ENCODE measurements at places on chromosomes 16 and 17.

DNA sequence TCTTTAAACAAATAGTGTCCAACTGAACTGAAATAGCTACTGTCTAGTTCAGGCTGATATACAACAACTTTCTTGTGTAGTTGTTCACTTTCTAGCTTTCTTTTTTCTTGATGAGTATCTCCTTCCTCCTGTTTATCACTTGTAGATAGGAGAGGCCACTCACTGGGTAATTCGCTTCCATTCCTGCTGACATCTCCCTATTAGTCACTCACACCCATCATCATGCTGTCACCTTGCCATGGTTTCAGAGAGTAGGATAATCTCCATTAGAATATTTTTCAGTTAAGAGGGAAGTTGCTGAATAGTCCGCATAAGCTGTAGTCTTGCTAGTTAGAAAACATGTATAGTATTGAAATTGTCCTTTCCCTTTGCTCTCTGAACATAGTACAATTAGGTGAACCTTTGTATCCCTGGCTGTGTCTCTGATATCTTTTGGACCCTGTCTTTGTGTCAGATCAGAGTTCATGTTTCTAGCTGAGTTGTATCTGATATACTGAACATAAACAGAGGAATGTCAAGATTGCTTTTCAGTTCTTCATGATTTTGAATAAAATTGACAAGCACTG, 64.4 kb upstream of the RASL10B start:
- no peak for DNase-seq

DNA sequence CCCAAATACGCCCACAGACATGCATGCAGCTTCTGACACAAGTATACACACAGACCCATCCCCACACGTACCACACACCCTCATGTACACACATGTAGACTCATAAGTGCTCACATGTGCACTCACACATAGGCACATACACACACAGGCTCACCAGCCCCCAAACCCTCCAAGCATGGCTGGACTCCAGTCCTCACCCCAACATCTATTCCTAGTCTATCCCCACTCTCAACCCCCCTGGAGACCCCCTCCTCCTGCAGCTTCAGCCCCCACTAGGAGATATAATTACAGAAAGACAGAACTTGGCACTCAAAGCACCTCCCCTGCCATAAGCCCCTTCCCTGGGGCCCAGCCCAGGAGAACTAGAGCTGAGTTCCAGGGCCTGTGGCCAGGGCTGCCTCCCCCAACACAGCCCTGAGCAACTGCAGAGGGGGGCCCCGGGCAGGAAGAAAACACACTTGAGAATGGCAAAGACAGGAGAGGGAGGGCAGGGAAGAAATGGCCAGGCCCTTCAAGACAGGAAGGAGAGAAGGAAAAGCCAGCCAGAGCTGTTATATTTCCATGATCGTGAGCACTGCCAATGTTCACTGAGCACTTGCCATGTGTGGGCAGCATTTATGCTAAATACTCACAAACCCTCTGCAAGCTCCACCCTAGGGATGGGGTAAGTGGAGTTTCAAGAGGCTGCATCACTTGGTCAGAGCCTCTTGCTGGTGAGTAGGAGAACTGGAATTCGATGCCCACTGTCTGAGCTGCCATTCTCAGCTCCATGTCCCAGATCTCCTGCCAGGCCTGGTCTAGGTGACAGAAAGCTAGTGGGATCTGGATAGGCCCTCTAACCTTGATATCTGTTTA, 224.5 kb downstream of the ZNF423 start:
- no peak for DNase-seq

- DNase-seq = no peak
These were observed 1.6 kb downstream of the SEPTIN1 start for GRCh38 chr16:30380803-30381208.

- DNase-seq = no peak
These were observed 122.6 kb downstream of the SHISA6 start for GRCh38 chr17:11363565-11364117.

GRCh38 chr16:81175325-81175891, 63.1 kb upstream of the BCO1 start:
- no peak for DNase-seq
